Nephron progenitor cell (in vitro differentiated cells): ENCODE measurements at places on chromosomes 2 and 18.

GRCh38 chr2:158045362-158045761 is 56.3 kb upstream of the UPP2 start:
- no peak for DNase-seq

DNA sequence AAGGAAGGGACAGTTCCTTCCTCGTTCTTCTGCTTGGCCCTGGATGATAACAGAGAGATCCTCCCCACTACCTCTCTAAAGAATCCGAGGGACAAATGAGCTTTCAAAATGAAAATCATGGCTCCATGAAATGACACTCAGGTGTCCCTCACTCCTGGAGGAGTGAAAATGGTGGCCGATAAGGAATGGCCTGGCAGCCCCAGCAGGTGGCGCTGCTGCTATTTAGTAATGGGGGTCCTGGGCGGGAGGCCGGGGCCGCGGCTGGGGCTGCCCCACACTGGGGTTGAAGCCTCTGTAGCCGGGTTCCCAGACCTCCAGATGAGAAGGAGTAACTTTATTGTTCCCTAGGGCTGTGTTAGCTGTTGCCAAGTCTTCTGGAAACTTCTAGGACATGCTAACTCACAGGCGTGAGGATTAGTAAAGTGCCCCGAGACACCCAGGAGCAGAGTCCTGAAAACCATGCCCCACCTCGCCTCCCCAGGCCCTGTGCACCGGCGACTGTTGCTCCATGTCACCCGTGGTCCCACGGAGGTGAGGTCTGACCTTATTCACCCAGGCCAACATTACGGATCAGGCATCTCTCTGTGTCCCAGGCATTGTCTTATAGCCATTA is 138.0 kb downstream of the CTIF start:
- DNase-seq, result peak; percentile 92

- DNase-seq, result no peak
These were observed 177.1 kb downstream of the IRS1 start for GRCh38 chr2:226622484-226622883.

GRCh38 chr2:175847128-175847527 is 154.9 kb downstream of the LNPK start:
- DNase-seq, result no peak

- DNase-seq, result no peak
These were observed 84.6 kb downstream of the COLEC12 start for GRCh38 chr18:415617-416612.

DNA sequence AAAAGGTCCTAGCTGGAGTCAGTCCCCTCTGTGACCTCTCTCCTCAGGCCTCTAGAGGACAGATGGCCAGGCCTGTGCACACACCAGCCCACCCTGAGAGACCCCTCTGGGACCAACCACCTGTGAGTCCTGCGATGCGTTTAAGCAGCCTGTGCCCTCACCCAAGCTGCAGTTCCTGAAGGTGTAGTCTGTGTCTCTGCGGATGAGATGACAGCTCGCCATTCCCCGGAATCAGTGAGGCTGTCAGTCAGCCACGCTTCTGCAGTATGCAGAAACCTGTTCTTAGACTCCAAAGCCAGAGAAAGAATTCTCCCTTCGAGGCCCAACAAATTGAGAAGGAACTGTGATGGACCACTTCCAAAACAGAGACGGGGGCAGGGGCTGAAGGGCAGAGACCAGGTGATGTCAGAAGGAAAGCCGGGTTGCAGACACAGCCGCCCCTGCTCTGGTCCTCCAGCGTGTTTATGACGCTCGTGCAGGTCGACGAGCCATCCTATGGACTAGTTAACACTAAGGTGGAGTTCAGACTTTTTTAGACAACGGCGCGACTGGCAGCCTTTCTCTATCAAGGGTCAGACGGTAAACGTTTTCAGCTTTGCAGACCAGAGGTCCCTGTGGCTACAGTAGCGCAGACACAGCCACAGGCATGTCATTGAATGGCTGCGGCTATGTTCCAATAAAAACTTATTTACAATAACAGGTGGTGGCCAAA is 10.2 kb downstream of the MTERF4 start:
- no peak for DNase-seq

GRCh38 chr2:190744041-190744440 is 95.2 kb downstream of the NAB1 start:
- DNase-seq, result no peak

DNA sequence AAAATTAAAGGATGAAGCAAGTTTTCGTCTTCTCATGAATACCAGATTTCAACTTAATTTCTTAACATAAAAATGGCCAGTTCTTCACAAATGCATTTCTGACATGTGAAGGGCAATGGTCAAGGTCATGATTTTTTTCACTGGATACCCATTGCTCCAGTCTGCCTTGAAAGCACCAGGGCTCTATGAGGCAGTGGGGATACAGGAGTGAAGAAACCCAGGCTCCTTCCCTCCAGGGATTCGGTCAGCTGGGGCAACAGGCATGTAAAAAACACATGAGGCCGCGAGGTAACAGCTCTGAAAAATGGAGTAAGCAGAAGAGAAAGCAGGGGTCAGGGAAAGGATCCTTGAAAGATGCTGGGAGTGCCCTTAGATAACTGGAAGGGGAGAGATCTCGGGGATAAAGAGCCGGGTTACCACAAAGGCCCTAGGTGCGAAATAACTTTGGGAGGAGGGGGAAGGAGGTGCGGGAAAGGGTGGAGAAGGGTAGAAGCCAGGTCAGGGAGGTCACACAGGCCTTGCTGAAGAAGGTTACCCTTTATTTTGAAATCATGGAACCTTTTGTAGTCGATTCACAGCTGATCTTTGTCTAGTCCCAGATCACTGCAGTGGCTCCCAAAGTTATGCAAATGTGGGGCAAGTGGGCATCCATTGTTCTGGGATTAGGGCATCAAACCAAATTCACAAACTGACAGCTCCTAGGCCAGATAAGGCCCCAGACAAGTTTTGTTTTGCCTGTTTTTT is 5.2 kb upstream of the SPRED2 start:
- no peak for DNase-seq

- DNase-seq, result no peak
These were observed 156.4 kb downstream of the DSEL start for GRCh38 chr18:67359873-67360838.

DNA sequence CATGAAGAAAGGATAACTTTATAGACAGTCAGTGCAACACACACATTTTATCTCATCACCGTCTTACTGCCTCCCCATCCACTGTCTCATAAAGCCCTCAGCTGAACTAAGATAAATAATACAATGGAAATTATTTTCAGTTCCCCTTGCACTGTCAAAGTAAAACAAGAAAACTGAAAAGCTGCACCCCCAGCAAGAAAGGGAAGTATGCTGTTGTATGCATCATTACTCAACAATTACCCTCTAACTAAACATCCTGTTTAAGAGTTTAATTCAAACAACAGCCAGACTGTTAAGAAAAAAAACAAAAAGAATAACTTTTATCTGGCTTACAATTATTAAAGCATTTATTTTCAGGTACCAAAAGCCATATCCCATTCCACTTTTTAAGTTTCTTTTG is 25.0 kb downstream of the MPPE1 start:
- DNase-seq, result no peak

DNA sequence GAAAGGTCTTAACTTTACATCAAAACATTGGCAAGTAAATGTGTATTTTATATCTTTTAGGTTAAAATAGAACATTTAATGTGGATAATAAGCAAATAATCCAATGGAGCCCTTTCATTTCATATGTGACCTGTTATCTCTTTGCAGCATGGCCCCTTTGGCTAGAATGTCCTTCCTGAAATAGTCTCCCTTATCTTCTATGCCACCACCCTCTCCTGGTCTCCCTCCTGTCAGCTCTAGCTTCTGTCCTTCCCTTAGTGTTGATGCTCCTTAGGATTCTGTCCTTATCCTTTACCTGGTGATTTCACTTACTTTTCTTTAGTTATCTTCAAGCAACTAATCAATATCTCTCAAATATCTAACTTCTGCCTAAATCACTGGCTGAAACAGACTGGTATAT is 87.1 kb upstream of the TFCP2L1 start:
- DNase-seq, result no peak

DNA sequence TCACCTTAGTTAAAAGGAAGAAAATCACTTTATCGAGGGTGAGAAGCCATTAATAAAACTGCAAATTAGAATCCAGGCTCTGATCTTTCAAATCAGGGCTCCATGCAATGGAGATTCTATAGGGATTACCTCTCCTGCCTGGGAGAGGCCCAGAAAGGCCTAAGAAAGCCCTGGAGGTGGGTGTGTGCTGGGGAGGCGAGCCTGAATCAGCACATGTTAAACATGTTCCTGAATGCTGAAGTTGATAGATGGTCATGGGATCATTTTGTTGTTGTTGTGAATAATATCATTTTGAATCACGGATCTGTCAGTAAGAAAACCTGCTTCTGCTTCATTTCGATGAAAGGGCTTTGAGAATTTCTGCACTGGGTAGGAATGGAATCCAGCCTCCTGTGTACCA is 254.3 kb downstream of the ACKR3 start:
- DNase-seq, result no peak

DNA sequence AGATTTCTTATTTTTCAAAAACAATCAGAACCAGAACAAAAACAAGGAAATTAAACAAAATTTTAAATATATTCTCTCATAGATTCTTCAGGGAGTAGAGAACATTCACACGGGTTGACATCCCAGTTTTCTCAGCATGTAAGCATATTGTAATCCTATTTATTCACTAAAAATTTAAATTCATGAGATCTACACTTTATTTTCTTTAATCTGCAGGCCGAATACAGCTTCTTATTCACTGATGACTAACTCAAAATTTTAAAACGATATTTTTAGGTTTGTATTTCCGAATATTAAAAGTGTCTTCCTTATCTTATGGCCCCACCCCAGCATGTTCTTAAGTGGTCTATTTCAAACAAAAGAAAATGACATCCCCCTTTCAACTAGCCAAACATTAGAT is 262.4 kb downstream of the MEIS1 start:
- DNase-seq, result no peak

GRCh38 chr18:38459131-38459994 is 893.8 kb upstream of the CELF4 start:
- DNase-seq, result peak; percentile 8

GRCh38 chr18:29250843-29251242 is 1073.9 kb upstream of the CDH2 start:
- no peak for DNase-seq

DNA sequence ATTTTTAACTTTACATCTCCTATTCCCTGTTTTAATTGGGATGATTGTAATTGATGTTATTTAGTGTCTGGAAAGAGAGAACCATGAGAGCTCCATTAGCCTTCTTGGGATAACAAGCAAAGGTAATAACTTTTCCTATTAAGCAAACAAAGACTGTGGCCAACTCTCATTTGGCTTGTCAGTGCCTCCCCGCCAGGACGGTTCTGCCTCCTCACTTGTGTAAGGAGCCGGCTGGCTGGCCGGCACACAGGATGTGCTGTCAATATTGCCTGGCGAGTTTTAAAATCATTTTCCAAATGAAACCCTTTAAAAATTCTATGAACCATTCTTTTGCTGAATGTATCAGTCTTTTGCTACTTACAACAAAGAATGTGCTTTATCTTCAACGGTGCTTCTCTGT is 898.3 kb downstream of the CPS1 start:
- DNase-seq, result peak; percentile 28

- DNase-seq, result no peak
These were observed 32.6 kb downstream of the LAMA3 start for GRCh38 chr18:23721696-23722480.

DNA sequence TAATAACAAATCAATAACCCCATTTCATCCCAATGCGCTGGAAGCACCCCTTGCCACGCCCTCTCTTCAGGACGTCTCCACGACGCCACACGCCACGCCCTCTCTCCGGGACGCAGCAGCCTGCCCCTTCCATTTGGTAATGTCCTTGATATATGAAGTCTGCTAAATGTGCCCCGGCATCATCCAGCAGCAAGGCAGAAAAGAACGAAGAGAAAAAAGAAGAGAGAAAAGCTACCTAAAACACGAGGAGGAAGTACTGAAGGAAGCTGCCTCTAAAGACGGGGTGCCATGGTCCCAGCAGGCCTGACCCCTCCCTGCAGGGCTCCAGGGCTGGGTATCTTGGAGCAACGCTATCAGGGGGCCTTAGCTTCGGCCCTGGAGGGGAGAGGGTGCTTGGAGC is 41.8 kb downstream of the CNGA3 start:
- no peak for DNase-seq

GRCh38 chr2:174051741-174052583 is 86.8 kb upstream of the SP3 start:
- DNase-seq, result peak; percentile 27

GRCh38 chr18:10705786-10706185 is 180.0 kb downstream of the NAPG start:
- no peak for DNase-seq

DNA sequence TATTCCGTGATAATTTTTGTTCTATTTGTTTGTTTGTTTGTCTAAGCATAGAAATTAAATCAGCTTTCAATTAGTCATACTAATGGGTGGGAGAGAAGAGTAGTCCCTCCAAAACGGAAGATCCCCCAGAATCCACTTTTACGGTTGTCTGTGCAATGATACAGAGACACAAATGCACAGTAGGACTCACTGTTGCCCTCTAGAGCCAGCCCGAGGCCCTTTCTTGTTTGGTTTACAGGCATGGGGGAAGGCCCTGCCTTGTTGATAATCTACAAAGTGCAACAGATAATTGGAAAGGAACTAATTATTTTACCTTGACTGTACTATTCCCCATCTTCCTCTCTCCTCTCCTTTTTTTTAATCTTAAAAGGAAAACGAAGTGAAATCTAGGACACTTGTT is 121.1 kb downstream of the ACOXL start:
- DNase-seq, result peak; percentile 29

DNA sequence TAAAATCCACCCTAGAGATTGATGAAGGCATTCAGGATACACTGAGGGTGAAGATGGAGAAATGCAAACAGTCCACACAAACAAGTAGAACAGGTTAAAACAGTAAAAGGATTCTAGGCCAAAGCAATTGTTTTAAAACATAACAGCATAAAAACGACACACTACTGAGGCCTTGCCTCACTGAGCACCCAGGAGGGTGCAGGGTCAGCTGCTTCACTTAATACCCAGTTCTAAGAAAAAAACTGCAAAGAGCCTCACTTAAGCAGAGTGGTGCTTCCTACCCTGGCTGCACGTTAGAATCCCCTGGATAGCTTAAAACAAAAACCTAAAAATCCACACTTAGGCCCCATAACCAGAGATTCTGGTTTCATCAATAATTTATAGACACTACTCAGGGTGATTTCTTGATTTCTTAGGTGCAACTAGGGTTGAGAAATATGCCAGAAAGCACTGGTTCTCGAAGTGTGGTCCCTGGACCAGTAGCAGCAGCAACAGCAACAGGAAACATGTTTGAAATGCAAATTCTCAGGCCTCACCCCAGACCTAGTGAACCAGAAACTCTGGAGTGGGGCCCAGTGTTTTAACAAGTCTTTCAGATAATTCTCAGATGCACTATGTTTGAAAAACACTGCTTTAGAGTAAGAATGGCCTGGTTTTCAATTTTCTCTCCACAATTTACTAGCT is 279.1 kb downstream of the ZEB2 start:
- no peak for DNase-seq

DNA sequence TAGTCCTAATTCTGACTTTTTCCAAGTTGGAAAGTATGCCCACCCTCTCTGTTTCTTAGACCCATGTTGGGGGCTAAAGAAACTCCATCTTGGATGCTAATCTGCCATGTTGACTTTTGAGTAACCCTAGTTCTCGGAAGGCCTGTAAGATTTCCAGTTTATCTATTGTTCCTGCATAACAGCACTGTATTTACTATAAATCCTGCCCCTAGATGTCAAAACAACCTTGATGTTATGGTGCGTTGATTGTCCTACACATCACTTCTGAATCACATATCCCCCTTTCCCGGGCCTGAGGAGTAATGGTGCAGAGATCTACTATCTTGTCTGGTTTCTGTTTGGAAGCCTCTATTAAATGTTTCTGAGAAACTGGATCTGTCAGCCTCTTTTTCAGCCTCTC is 116.7 kb downstream of the ALK start:
- DNase-seq, result no peak
